ENCODE measurements at places on chromosomes 5 and 9.

DNA sequence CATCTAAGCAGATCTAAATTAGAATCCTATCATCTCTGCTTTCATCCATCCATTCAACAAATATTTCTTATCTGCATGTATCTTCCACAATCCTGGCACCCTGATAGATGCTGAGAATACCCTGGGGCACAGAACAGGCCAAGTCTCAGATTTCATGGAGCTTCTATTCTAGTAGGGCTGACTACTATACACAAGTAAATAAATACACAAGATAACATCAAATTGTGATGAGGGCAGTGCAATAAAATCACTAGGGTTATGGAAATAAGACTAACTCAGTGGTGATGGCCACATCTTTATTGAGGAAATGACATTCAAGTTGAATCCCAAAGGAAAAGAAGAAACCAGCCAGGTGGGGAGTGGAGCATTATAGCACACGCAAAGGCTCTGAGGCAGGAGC, 138.4 kb upstream of the GLRA1 start:
- DNase-seq, result no peak

GRCh38 chr5:164255598-164256213, 750.3 kb downstream of the MAT2B start:
- no peak for DNase-seq

- DNase-seq, result no peak
Measured at GRCh38 chr5:159797261-159797970, 118.9 kb upstream of the ADRA1B start.

GRCh38 chr5:103452089-103452488, 110.5 kb downstream of the NUDT12 start:
- no peak for DNase-seq

DNA sequence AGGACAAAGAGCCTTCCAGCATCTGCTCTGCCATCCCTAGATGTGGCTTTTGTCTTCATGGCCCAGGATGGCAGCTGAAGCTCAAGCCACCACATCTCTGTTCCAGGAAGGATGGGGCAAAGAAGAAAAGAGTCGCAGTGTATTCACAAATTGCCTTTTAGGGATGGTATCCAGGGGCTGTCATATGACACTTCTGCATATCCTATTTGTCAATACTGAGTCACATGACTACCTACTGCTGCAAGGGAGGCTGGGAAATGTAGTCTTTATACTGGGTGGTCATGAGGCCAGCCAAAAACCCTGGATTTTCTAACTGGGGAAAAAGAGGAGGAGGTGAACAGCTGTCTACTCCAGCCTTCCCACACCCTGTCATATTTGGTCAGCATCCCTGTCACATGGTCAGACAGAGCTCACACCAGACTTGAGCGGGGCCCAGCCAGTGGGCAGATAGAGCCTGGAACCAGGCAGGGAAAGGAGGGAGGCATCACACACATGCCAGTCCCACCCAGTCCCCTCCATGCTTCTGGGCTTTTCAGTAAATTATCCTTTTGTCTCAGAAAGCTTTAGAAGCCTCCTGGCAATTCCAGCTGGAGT, 52.0 kb downstream of the OLFM1 start:
- DNase-seq, result no peak
